Sciatic nerve (tissue), 2 donors: ENCODE measurements at places on chromosomes 16 and 17.

DNA sequence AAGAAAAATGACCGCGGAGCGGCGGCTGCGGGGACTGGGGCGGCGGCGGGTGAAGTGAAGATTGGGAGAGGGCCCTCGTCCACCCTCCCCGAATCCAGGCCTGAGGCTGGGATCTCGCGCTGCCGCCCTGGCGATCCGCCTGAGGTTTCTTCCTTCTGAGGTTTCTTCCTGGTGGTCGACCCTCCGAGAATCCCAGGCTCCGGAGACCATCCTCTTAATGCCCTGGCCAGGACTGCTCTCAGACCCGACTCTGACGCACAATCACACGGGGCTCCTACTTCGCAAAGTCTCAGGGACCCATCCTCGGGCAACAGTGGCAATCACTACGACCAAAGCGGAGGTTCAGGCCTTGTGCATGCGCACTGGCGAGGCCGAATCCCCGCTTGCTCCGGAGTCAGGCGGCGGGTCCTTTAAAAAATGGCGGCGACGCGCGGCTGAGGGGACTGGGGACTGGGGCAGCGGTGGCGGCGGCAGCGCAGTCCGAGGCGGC lies 18.0 kb upstream of the KCNJ18 start:
- peak; percentile 60 for DNase-seq

GRCh38 chr16:89233678-89234490 lies 16.4 kb downstream of the ZNF778 start:
- DNase-seq, result no peak

DNA sequence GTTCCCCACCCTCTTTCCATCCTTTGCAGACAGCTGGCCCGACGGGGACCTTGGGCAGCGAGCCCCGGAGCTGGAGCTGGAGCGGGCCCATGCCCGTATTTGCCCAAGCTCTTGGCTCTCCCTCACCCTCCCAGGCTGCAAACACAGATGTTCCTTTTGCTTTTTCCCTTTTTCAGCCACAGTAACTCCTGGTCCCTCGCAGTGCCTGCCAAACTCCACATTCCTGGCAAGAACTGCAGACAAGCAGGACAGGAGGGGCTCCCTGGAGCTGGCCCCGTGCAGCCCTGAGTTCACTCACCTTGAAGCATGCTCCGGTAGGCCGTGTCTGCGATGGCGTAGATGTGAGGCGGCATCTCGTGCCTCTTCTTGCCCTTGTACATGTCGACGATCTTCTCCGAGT lies 33.9 kb downstream of the MYH11 start:
- peak; percentile 31 for DNase-seq

- DNase-seq, result no peak
These were observed 2.3 kb downstream of the MPP3 start for GRCh38 chr17:43830510-43831140.

- DNase-seq, result peak; percentile 30
These were observed 40.8 kb downstream of the NT5M start for GRCh38 chr17:17343896-17344506.
